ENCODE measurements at places on chromosomes 4 and X.

GRCh38 chr4:71147261-71147660, 153.8 kb downstream of the DCK start:
- no peak for DNase-seq

- DNase-seq, result no peak
Measured at GRCh38 chrX:17748684-17749083, 11.4 kb downstream of the SCML1 start.

- DNase-seq, result no peak
Measured at GRCh38 chr4:43867908-43868307, 580.7 kb downstream of the KCTD8 start.

GRCh38 chrX:96407501-96407900, 277.1 kb upstream of the DIAPH2 start:
- DNase-seq, result no peak

- DNase-seq, result no peak
Measured at GRCh38 chrX:81174286-81174685, 27.4 kb downstream of the HMGN5 start.

DNA sequence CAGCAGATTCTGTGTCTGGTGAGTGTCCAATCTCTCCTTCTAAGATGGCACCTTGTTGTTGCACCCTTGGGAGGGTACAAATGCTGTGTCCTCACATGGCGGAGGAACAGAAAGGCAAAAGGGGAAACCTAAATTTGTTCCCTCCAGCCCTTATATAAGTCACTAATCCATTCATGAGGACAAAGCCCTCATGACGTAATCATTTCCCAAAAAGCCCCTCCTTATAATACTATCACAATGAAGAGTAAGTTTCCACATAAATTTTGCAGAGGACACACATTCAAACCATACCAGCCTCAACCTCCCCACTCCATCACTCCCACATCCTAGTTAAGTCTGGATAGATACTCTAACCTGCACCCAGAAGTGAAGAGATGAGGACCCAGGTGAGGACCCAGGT, 63.1 kb downstream of the USP38 start:
- no peak for DNase-seq

DNA sequence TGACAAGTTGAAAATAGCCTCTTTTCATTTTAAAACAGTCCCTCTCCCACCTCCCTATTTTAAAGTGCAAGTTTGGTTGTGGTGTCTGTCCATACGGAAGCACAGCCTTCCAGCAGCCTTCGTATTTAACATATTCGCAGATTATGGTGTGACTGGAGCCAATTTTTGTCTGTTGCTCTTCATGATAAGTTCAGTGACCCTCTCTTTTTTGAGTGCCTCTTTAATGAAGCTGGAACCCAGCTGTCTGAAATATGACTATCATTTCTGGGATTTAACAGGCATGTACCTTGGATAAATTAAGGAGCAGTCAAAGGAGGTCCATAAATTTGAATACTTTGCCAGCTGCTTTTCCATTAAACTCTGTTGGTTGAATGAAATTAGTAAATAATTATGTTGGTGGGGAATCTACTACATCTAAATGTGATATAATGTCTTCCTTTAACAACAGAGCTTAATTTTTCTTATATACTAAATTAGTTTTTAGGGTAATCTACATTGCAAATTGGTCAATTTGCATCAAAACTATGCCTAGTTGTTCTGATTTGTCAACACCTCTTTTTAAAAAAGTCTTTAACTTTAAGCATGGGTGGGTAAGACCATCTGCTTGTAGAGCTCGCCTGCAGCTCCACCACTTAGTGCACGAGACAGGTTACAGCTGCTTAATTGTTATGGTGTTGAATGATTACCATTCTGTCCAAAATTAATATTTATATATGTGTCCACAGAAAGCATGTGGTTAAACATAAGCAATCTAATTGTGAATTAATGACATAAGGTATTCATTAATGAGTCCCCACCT, 216.6 kb downstream of the DCTD start:
- no peak for DNase-seq

GRCh38 chr4:172691552-172691951, 477.1 kb upstream of the GALNT7 start:
- no peak for DNase-seq

DNA sequence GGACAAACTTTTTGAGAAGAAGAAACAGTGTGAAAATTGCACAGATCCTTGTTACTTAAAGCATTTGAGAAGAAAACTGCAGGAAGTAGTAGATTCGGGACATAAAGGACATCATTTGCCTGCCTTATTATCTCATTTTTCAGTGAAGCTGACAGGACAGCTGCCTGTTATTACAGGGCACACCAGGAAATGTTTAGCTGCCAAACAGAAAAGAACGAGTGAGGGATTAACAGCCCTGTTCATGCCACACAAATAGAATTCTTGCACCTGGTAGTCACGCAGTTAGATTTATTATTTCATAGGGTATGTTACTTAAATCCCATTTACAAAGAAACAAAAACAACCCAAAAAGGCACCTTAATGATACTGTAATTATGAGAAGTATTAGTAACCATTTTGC, 100.6 kb downstream of the CHIC2 start:
- DNase-seq, result no peak

GRCh38 chrX:27241981-27242380, 221.2 kb downstream of the PPP4R3C start:
- DNase-seq, result no peak

GRCh38 chr4:46954643-46955042, 38.7 kb downstream of the GABRA4 start:
- peak; percentile 42 for DNase-seq

DNA sequence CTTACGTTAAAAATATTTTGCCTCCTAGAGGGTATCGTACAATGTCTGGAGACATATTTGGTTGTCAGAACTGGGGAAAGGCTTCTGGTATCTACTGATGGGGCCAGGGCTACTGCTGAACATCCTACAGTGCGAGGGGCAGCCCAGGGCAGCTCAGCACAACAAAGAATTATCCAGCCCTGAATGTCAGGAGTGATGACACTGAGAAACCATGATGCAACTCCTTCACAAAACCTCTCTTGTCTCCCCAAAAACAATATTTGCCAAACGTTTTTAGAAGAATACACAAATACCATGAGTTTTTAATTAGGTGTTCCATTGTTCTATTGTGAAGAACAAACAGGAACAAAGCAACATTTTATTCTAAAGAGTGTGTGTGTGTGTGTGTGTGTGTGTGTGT, 43.4 kb upstream of the CLNK start:
- DNase-seq, result no peak

DNA sequence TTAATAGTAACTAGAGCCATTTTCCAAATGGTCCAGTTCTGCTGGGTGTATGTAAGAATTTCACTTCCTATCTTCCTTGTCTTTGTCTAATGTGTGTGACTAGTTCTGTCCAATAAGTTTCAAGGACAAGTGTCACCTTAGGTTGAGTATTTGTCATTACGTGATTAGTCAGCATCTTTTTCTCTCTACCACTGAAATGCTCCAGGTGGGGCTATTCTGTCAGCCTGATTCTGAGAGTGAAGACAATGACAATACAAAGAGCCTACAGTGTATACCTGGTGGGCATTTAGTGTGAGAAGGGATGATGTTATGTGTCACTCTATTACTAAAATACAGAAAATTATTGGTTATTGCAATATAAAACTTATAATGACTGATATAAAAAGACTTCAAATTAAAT, 876.3 kb downstream of the C4orf33 start:
- DNase-seq, result no peak

Data from NCI-H2171 (cell line).